ENCODE measurements at places on chromosomes 12 and 14. TPM values are rescaled to one million over a fixed set of nuclear protein-coding genes. Genes with fewer than 3 reads are reported as not detected.
A peak's percentile ranks its signal among the peaks of the same experiment; 100 is the strongest.

GRCh38 chr14:97156705-97157104, 359.5 kb downstream of the VRK1 start:
- no peak for DNase-seq

GRCh38 chr12:69056743-69057515, 124.0 kb upstream of the CPM start:
- no peak for DNase-seq

DNA sequence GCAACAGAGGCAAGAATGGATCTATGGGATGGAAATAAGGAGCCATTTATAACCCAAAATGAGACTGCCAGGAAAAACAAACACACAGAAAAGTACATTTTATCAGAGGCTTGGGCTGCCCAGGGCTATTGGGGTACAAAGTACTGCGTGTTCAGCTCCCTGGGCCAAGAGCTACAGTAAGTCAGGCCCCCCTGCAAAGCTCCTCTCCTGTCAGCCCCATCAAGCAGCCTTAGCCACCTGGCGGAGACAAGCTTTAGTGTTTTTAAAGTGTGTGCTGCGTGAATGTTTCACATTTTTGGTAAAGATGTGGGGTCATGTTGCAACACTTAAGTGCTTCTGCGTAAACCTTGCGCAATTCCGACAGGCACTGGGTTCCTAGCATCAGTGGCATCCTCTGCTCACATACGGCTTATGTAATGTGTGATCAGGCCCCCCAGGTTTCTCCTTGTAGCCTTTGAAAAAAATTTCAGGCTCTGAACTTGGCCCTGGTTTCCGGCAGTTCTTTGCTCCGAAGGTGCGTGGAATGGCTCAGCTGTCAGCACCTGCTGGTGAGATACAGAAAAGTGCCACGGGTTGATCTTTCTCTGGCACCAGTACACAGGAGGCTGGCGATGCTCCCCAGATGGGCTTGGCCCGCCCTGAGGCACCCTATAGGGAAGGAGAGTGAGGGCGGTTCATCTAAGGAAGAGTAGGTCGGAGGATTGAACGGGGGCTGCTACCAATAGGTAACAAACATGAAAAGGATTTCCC, 198.7 kb upstream of the EEA1 start:
- DNase-seq, result peak; percentile 86

DNA sequence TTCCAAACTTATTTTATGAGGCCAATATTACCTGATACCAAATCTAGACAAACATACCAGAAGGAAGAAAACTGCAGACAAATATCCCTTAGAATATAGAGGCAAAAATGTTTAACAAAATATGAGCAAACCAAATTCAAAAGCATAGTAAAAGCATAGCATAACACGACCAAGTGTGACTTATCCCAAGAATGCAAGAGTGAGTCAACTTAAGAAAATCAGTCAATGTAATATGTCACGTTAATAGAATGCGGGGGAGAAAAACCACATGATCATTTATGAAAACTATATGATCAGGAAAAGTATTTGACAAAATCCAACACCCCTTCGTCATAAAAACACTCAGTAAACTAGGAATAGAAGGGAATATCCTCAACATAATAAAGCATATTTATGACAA, 217.3 kb downstream of the ADGRD1 start:
- DNase-seq, result no peak

- no peak for DNase-seq
These were observed 13.4 kb downstream of the ANKRD13A start for GRCh38 chr12:110012659-110013058.

GRCh38 chr14:60815371-60815770, 80.8 kb downstream of the MNAT1 start:
- no peak for DNase-seq

DNA sequence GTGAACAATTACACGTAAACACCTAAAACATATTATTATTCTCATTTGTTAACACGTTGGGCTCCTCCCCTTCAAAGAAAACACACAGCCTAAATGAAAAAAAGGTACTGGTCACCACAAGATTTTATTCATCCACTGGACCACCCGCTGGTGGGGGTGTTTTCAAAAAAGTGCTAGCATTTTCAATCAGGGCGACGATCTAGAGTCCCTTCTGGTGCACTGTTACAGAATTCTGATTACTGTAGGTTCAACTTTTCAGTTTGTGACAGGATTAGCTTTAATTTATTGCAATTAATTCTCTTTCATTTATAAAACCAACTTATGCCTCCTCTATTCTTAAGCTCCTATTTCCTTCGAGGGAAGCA, 443 bp downstream of the MAGOHB start:
- DNase-seq, result no peak

MOK gene
- 9.5 TPM for total RNA-seq

KRT76 gene
- not detected for total RNA-seq
